EH (cell line): ENCODE measurements at places on chromosomes 5 and 9.
A peak's percentile ranks its signal among the peaks of the same experiment; 100 is the strongest.

DNA sequence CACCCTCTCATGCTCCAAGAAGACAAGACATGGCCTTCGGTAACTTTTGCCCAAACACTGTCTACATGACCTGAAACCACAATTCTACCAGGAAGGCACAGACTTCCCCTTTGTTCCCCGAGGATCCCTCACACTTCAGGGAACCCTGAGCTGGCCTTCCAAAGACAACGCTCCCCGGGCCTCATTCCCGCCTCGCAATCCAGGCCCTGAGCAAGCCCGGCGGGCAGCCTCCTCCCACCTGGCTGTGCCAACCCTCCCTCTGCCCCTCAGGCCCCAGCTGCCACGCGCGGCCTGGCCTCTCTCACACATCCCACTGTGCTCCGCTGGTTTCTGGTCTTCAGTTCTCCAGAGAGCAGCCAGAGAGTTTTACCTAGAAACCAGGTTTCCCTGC is 7.3 kb downstream of the QSOX2 start:
- no peak for DNase-seq

GRCh38 chr9:79266986-79267385 is 304.8 kb upstream of the TLE4 start:
- DNase-seq: peak; percentile 64

DNA sequence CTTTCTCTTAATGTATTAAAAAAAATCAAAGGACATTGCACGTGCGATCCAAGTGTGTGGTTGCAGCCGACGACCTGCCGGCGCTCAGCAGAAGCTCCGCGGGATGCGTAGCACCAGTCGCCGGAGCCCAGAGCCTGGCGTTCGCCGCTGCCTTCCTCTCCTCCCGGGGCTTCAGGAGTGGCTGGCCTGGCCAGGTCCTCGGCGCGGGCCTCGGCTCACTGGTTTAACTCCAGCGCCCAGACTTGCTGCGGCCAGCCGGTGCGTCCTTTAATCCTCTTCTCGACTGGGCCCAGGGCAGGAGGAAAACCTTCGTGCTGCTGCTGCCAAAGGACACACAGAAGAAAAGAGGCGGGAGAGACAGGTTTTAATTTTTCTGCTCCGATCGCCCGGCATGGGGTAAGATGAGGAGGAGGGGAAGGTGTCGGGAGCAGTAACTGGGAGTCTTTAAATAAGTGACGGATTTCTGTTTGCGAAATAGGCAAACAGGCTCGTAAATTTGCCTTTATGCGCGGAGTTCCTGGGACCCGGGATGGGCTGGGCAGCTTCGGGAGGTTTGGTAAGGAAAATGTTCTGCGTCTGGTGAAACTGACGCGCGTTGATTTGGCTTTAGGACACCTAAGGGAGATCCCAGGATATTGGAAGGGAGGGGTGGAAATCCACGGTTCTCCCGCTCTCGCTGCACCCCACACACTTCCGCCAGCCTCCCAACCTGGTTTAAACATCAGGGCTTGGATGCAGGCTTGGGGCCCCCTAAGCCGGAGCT is 2.3 kb downstream of the HAND1 start:
- no peak for DNase-seq

GRCh38 chr5:94623011-94623410 is 4.5 kb downstream of the SLF1 start:
- peak; percentile 33 for DNase-seq

DNA sequence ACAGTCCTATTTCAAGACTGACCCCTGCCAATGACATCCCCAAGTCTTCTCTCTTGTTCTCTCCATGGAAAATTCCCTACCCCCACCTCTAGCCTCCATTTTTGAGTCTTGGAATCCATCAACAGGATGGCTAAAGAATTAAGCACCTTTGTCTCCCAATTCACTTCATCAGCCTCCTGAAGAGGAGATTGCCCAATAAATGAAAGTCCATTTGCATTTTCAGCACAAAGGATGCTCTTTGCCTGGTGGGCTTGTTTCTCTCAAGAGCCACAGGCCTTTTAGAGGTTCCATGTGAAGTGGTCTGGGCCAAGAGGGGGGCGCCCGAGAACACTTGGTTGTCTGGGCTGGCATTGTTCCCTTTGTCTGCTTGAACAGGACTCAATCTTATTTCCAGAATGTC is 12.6 kb downstream of the HSD17B3 start:
- DNase-seq: no peak

DNA sequence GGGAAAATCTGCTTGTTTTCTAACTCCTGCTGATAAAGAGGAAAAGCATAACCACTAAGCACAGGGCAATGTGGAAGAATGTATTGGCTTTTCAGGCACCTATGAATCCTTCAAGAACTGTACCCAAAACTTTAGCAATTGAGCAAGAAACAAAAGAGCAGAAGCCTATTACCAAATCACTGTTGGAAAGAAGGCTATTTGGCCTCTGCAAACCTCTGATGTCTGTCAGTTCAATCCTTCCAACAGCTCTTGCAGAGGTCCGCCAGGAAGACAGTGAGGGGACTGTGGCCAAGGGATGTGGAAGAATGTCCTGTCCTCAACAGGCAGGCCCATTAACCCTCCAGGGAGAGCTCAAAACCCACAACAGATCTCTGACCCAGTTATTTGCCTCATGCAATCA is 328.6 kb downstream of the ENC1 start:
- no peak for DNase-seq

GRCh38 chr5:172252501-172252900 is 31.1 kb downstream of the UBTD2 start:
- DNase-seq: no peak

- no peak for DNase-seq
Measured at GRCh38 chr9:111919875-111920274, 23.3 kb downstream of the UGCG start.

DNA sequence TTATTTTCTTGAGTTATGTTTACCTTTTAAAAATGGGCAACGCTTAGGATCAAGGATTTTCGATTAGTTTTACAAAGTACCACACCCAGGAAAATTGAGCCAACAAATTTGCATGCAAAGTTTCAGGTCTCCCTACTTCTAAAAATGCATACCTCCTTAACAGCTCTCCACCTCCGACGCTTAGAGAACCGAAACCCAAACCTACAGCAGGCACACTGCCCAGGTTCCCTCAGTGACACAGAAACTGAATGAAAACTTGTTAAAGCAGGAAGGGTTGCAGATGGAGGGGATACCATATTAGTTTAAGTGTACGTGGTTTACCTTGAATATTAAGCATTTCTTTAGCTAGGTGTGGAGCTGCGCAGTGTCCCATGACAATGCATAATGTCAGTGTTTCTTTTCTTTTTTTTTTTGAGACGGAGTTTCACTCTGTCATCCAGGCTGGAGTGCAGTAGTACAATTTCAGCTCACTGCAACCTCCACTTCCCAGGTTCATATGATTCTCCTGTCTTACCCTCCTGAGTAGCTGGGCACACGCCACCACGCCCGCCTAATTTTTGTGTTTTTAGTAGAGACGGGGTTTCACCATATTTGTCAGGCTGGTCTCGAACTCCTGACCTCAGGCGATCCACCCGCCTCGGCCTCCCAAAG is 1.6 kb upstream of the SUB1 start:
- DNase-seq: no peak

GRCh38 chr5:122105909-122106308 is 23.4 kb upstream of the ZNF474 start:
- no peak for DNase-seq

- peak; percentile 38 for DNase-seq
Measured at GRCh38 chr5:10705747-10706146, 55.3 kb downstream of the DAP start.

GRCh38 chr5:178429491-178430185 is 160.6 kb downstream of the COL23A1 start:
- no peak for DNase-seq

DNA sequence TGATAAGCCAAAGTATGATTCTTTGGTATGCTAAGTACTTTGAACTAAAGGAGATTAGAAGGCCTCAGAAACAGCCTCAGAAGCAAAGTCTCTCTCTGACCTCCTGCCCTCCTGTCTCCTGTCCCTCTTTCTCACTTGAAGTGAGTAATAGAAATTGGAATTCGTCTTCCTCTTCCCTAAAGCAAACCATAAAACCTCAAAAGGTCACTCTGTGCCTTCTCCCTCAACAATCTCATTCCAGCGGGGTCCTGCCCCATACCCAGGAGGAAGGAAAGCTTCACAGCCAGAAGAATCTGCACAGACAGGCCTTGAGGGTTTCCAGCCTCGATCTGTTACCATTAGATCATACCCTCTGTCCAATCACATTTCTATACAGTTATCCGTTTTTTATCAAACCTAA is 87.8 kb downstream of the HAPLN1 start:
- peak; percentile 78 for DNase-seq

GRCh38 chr9:99296291-99296951 is 74.3 kb downstream of the SEC61B start:
- DNase-seq: no peak

DNA sequence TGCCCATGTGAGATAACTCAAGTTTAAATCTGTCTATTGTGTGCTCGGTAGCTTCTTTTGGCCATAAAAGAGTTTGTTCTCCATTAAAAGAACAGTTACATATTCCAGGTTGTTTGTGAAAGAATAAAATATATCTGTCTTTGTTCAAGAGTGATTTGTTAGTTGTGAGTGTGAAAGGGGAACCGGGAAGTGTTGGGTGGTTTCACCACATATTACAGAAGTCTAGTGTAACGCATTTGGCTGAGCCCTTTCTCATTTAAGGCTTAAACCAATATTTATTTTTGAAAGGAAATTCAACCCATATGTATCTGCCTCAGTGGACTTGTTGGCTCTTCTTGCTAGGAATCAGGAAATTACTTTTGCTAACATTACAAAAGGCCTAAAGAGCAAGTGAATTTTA is 54.1 kb upstream of the DMRTA1 start:
- DNase-seq: no peak

- DNase-seq: peak; percentile 16
Measured at GRCh38 chr5:156328161-156328560, 1.2 kb downstream of the SGCD start.

DNA sequence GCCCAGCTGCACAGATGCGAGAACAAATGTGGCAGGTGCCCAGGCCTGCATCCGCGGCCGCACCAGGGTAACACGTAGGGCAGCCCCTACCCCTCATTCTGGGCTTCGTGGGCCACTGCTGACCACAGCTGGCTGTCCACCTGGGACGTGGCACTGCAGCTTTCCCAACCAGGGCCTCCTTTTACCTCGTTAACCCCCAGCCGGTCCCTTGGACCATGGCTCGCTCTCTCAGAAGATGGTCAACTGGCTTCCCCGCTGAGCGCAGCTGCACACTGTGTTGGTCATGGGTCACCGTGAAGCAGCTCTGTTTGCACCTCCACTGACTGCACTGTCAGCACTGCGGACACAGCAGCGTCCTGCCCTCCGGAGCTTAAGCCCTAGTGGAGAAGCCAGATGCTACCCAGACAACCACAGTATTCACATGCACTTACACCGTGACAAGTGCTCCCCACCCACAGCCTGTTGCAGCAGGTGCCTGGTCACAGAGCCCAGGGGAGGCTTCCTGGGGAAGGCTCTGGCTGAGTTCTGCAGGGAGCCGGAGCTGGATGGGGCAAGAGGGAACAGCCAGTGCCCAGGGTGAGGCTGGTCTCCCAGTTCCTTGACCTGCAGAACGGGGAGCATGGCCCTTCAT is 10.5 kb upstream of the PLEKHG4B start:
- DNase-seq: no peak

DNA sequence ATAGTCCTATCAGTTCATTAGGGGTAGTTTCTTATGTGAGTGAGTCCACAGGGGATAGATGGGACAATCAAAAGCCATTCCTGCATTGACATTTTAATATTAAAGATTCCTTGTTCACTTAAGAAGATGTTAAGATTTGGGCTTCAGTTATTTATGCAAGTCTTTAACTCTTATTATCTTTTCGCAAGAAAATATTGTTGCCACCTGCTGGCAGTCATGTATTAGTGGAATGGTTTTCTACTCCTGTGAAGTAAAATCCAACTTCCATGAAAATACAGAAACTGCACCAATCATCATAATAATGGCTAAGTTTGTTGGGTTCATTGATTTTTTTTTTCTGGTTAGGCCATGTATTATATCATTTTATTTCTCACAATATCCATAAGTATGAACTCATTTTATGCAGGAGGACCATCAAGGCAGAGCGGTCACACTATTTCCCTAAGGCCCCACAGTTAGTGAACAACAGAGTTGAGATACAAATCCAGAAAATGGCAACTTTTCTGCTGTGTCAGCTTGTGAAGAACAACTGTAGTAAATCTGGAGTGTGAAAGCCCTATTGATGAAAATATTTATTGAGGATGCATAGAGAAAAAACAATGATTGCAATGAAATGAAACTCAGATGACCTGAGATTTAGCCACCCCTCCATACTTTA is 88.5 kb upstream of the TXNDC8 start:
- DNase-seq: peak; percentile 51

GRCh38 chr5:120655828-120656435 is 191.8 kb downstream of the PRR16 start:
- DNase-seq: peak; percentile 43

- DNase-seq: no peak
Measured at GRCh38 chr9:109249615-109250014, 71.2 kb downstream of the EPB41L4B start.

DNA sequence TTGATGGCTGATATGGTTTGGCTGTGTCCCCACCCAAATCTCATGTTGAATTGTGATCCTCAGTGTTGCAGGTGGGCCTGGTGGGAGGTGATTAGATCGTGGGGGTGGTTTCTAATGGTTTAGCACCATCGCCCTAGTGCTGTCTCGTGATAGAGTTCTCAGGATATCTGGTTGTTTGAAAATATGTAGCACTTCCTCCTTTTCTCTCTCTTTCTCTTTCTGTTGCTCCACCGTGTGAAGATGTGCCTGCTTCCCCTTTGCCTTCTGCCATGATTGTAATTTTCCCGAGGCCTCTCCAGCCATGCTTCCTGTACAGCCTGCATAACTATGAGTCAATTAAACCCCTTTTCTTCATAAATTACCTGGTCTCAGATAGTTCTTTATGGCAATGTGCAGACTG is 111.6 kb downstream of the SREK1 start:
- no peak for DNase-seq

DNA sequence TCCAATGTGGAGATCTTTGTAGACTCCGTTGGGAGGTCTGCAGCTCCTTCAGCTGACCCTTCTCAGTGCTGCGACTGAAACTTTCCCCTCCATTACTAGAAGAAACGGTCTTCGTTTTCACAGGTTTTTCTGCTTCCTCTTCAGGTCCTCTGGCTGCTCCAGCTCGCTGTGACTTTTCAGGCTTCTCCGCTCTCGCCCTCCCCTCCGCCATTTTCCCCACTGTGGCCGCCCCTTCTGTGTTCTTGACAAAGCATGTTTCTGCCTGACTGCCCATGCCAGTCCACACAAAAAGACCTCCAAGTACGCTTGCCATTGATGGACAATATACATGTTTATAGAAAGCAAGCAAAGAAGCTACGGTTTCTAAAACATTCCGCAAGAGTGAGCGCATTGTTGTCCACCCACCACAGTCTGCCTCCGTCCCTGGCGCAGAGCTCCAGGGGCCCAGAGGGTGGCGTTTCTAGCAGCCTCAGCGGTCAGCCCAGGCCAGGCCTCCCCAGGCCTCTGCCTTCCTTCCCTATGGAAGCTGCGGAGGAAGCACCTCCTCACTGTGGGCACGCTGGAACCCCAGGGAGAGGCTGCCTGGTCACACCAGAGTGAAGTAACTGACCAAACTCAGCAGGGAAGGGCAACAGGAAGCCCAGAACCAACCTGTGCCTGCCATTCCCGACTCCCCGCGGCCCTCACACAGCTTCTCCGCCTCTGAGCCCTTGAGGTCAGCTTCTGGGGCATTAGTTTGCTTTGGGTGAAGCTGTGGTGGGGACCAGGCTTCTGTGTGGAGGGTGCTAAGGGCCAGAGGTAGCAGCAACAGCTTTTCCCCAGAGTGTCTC is 19.9 kb upstream of the S1PR3 start:
- DNase-seq: no peak

GRCh38 chr5:17302106-17302505 is 84.7 kb downstream of the BASP1 start:
- DNase-seq: peak; percentile 29

- peak; percentile 24 for DNase-seq
Measured at GRCh38 chr9:98256756-98257155, 1.3 kb upstream of the TBC1D2 start.
